ENCODE measurements at places on chromosomes 1 and 21.

GRCh38 chr1:31569596-31570173 lies 6.6 kb upstream of the TINAGL1 start:
- no peak for DNase-seq

GRCh38 chr1:7437608-7438395 lies 333.3 kb upstream of the VAMP3 start:
- no peak for DNase-seq

- DNase-seq = no peak
Measured at GRCh38 chr1:114986286-114986685, 43.3 kb upstream of the TSHB start.

- DNase-seq = no peak
Measured at GRCh38 chr1:206470692-206471414, 577 bp downstream of the IKBKE start.

DNA sequence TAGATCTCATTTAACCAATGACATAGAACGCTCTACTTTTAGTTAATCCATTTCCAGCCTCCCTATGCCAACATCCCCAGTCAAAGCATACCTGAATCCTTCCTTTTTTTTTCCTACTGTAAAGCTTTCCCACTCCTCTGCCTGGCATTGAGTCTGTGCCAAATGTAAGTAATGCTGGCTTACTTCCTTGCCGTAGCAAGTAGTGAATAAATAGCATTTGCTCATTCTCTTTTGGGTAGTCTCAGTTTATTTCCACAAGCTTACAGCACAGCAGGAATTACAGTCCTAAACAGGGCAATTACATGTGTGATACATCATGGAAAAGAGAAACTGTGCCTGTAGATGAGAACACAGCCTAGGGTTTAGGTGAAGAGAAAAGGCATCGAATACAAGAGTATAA lies 352.6 kb upstream of the NEGR1 start:
- DNase-seq = no peak

DNA sequence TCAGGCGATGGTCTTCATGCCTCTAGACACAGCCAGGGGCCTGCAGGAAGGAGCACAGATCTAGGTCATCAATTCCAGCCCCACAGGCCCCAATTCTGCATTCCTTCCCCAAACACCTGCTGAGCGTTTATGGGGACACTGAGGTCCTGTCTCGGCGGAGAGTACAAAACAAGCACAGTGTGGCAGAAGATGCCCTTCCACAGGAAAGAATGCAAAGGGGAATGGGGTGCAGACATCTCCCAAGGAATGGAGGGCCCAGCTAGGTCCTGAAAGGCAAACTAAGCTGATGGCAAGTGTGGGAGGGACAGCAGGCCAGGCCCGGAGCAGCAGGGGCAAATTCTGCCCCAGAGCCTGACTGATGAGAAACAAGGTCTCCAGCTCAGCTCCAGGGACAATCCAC lies 3.5 kb upstream of the S100A8 start:
- DNase-seq = no peak

- DNase-seq = no peak
Measured at GRCh38 chr1:34075576-34075975, 89.5 kb downstream of the CSMD2 start.

GRCh38 chr1:235906436-235906835 lies 39.7 kb upstream of the LYST start:
- DNase-seq = no peak

- no peak for DNase-seq
Measured at GRCh38 chr21:46607636-46608035, 2.8 kb upstream of the S100B start.

DNA sequence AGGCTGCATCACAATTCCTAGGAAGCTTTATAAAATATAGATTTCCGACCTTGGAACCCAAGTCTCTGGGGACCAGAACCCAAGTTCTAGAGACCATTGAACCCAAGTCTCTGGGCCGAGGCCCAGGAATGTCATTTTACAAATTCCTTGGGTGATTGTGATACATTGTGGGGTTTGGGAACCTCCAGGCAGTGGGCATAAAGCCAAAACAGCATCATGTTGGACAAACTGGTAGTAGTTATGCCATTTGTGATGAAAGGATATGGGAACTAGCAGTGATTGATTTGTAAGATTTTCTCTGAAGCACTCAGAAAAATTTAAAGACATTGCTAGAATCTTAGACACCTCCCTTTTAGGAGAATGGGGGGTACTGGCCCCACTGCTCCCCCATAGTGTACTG lies 160.2 kb downstream of the HIVEP3 start:
- DNase-seq = no peak

- DNase-seq = no peak
Measured at GRCh38 chr1:175539986-175540385, 203.4 kb downstream of the TNR start.

DNA sequence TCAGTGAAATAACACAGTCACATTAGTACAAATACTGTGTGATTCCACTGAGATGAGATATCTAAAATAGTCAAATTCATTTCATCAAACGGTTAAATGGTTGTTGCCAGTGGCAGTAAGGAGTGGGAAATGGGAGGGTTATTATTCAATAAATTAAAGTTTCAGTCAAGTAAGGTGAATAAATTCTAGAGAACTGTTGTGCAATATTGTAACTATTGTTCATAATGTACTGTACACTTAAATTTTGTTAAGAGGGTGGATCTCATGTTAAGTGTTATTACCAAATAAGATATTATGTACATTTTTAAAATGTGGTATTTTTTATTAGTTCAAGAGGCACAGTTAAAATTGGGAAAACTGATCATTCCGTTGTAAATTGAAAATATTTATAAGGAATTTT lies 463.3 kb upstream of the BRINP3 start:
- DNase-seq = no peak

DNA sequence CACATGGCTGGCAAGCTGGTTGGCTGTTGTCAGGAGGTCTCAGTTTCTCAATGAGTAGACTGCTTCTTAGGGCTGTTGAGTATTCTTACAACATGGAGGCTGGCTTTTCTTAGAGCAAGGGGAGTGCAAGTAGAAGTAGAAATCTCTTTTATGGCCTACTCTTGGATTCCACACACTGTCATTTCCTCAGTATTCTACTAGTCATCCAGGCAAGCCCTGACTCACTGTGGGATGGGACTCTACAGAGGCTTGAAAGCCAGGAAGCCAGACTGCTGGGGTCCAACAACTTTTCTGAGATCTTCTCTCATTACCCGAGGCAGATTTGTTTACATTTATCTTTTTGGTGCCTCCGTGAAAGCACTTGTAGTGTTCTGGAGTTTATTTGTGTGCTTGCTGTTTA lies 196.2 kb upstream of the APP start:
- DNase-seq = no peak

GRCh38 chr1:178509414-178510007 lies 3.4 kb upstream of the TEX35 start:
- no peak for DNase-seq

DNA sequence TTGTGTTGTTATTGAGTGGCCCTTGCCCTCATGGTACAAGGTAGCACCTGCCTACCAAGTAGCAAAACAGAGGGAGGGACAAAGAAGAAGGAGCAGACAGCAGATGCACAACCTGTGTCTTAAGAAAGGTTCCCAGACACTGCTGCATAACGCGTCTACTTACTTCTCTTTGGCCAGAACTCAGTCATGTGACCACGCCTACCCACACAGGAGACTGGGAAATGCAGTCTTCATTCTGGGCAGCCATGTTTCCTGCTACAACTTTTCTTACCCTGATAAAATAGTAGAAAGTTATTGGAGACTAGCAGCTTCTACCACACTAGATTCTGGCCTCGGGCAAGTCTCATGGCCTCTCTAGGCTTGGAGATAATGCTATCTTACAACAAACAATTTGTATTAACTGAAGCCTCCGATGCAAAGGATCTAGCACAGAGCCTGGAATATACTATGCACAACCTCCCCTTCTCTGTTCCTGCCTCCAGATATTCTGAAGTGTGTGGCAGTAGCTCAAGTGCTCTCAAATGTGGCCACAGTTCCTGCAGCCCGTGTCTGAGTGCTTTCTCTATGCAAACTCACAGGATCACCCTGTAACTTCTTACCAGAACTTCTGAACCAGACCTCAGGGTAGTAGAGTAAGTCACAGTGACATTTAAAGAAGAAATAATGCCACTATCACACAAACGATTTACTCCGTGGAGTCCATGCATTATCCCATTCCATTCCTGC lies 34.1 kb upstream of the BTG2 start:
- peak; percentile 40 for DNase-seq

- DNase-seq = no peak
Measured at GRCh38 chr1:1975535-1975934, 28.1 kb downstream of the CFAP74 start.

DNA sequence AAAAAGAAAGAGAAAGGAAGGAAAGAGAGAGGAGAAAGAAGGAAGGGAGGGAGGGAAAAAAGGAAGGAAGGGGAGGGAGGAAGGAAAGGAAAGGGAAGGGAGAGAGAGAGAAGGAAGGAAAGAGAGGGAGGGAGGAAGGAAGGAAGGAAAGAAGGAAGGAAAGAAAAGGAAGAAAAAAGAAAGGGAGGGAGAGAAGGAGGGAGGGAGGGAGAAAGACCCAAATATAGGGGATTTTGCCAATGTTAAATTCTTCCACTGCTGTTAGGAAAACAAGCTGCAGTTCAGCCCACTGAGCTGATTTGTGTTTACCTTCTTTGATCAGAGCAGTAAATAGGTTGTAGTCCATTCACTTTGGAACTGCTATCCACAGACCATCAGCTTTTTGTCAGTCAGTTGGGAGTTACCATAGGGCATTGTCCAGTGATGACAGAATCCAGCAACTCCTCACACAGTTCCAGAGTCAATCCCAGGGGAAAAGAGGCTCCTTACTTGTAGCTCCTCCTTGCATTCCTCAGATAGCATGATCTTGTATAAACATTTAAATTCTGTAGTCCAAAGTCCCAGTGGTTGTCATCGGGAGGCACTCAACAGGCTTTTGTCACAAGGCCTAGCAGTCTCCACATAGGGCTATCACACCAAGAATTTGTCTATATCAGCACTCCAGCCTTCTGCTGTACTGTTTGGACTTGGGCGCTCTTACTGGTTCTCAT lies 13.5 kb upstream of the PPP1R8 start:
- DNase-seq = no peak

DNA sequence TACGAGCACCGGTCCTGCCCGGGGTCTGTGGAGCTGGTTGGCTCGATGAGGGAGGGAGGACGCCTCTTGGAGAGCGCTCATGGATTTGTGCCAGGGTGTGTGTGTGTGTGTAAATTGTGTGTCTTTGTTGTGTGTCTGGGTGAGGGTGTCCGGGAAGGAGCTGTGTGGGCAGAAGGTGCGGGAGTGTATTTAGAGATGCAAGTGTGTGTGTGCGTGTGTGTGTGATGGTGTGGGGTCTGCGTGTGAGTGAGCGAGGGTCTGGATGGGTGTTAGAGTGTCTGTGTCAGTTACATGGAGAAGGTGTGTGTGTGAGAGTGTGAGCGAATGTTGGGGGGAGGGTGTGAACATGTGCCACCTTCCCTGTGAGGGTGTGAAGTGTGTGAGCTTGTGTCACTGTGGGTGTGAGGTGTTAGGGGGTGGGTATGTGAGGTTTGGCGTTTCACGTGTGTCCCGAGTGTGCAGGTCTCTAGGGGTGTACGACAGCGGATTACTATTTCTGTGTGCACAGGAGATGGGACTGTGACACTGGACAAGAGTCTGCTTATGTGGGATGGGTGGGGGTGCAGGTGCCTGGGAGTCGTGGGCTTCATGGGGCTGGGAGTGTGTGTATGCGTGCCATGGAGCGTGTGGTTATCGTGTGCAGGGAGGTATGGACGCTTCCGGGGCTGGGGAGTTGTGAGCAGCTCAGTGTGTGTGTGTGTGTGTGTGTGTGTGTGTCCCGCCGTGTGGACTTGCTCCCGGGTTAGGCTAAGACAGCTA lies 880 bp downstream of the IGSF21 start:
- DNase-seq = no peak

- DNase-seq = no peak
Measured at GRCh38 chr1:20349971-20350370, 59.3 kb downstream of the VWA5B1 start.

- no peak for DNase-seq
Measured at GRCh38 chr21:25837533-25838265, 102.9 kb downstream of the GABPA start.

GRCh38 chr1:23480187-23481025 lies 3.6 kb downstream of the ASAP3 start:
- DNase-seq = no peak

DNA sequence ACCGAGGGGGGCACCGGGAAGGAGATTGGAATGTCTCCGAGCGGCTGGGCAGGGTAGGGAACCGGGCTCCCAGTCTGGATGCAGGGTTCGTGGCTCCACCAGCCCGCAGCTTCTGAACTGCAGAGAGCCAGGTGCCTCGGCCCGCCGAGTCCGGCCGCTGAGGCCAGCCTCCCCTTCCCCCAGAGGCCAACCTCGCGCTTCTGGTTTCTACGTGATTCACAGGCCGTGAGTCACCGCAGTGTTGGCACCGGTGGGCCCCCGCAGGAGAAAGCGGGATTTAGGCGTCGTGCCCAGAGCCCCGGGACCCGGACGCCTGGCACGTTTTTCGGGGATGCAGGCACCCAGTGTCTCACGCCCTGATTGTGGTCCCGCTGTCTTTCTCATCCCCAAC lies 458 bp downstream of the CRABP2 start:
- DNase-seq = no peak

GRCh38 chr1:197948926-197949899 lies 32.0 kb downstream of the LHX9 start:
- DNase-seq = no peak

GRCh38 chr1:17561561-17561985 lies 22.1 kb downstream of the ARHGEF10L start:
- DNase-seq = no peak

- no peak for DNase-seq
Measured at GRCh38 chr1:21652101-21652936, 16.8 kb downstream of the RAP1GAP start.

DNA sequence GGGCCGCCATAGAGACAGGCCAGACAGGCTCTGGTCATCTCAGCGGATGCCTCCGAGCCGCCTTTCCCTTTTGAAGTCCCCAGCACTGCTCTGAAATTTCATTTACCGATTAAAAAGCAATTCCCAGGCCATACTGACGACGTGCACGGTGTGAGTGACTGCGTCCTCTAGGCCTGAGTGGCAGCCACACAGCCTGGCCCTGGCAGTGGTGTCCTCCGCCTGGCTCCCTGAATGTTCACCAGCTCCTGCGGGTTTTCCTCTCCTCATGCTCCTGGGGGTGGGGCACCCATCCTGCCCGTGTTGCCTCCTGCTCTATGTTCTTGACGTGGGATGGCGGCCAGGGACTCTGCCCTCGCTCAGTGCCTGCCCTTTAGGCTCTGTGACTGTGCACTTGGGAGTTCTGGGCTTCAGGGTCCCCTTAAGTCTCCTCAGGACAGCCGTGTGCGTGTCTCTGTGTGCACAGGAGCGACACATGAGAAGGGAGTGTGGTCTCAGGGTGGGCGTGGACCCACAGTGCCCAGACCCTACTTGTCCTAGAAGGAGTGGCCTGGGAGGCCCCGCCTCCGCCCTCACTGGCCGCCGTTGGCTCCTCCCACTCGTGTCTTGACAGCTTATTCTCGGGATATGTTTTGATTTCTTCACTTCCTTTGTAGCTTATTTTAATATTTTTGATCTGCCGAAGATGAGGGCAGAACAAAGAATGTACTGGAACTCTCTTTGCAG lies 3.6 kb downstream of the SKI start:
- peak; percentile 49 for DNase-seq
